ENCODE measurements at places on chromosomes 6 and 20. TPM values are rescaled to one million over a fixed set of nuclear protein-coding genes. Genes with fewer than 3 reads are reported as not detected.

The PPIL6 gene
- 13.0 TPM for total RNA-seq

The HELZ2 gene
- total RNA-seq, result 19.6 TPM

DNA sequence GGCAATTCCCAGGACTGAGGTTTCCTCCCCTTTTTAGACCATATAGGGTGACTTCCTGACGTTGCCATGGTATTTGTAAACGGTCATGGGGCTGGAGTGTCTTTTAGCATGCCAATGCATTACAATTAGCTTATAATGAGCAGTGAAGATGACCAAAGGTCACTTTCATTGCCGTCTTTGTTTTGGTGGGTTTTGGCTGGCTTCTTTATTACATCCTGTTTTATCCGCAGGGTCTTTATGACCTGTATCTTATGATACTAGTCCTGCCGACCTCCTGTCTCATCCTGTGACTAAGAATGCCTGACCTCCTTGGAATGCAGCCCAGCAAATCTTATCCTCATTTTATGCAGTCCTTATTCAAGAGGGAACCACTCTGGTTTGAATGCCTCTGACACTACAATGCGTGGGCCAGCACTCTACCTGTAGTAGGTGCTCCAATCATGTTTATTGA, 190.1 kb downstream of the KCNQ5 start:
- H3K4me3 ChIP-seq, result no peak overlapping the region
- no peaks in the 10 kb centered on the region for H3K36me3 ChIP-seq
- no peak overlapping the region for H3K27ac ChIP-seq
- H3K4me1 ChIP-seq, result no peaks in the 10 kb centered on the region

GRCh38 chr6:118146584-118146983, 239.5 kb downstream of the SLC35F1 start:
- no peaks in the 10 kb centered on the region for H3K4me1 ChIP-seq
- DNase-seq, result no peak
- no peaks in the 10 kb centered on the region for H3K36me3 ChIP-seq
- H3K27me3 ChIP-seq, result no peaks in the 10 kb centered on the region
